ENCODE measurements at places on chromosomes 1 and 21.

DNA sequence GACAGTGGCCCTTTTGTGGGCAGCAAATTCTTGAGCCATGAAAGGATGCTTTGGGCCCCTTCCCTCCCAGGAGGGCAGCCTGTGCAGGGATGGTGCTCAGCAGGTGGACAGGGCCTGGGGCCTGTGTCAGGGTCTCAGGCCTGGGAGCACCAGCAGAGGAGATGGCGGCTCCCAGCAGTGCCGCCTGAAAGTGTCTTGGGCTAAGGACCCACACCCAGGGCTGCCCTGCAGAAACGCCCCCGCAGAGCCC lies 23.9 kb downstream of the FTCD start:
- DNase-seq, result no peak

GRCh38 chr1:85124091-85124490 lies 75.8 kb upstream of the MCOLN3 start:
- DNase-seq, result no peak

DNA sequence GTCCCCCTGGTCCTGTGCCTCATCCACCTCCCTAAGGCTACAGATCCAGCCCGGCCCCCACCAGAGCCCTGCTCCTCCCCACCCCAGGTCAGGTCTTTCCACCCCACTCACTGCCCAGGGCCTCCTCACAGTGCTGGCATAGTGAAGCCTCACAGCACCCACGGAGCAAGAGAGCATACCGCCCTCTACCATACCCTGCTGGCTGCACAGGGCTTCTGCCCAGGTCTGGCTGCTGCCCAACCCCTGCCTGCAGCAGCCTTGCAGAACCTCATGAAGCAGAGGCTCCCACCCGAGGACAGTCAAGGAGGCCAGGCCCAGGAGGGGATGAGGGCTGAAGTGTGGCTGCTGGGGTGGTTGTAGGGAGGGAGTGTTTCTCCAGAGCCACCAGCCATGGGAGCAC lies 19.7 kb upstream of the ARF1 start:
- peak; percentile 10 for DNase-seq

DNA sequence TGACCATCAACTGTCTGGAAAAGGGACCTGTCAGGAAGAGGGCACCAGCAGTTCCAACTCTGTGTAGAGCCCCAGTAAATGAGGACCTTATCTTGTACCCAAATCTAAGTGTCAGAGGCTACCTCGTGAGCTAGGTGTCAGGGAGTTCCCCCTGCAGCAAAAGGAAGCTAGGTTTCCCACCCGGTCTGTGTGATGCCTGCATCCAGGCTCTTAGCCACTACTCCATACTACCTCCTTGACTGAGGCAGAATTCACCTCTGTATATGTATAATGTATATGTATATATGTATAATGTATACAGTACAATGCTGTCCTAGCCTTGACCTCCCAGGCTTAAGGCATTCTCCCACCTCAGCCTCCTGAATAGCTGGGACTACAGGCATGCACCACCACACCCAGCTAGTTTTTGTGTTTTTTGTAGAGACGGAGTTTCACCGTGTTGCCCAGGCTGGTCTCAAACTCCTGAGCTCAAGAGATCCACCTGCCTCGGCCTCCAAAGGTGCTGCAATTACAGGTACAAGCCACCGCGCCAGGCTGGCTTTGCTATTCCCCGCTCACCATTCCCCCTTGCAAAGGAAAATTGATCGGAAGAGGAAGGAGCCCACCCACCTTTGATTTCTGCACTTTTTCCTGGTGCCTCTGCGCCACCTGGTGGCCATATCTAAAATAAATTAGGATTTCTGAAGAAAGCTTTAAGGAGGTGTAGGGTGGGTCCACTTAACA lies 15.7 kb upstream of the LUZP1 start:
- DNase-seq, result peak; percentile 42

DNA sequence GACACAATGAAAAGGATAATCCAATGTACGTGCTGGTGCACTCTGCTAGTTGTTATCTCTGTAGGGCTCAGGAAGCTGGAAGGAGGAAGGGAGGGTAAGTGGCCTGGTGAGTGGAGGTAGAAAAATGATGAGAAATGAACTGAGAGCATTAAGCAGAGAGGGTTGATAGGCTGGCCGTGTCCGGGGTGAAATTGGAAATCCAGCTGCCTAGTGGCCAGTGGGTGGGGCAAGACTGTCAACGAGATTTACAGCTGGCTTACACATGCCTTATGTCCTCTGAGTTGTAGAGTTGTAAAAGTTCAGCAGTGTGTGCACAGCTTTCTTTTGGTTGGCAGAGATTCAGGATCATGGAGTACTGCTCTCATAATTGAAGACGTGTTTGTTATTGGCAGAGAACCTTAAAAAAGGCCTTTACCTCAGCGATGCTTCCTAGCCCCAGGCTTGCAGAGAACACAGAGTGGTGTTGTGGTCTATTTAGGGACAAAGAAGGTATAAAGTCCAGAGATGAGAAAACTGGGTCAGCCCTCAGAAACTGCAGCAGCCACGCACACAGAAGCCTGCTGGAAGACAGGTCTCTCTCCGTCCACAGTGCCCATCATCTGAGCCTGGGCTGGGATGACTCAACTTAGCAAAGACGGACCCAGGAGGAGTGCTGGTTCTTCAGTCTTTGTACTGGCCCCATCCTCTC lies 132.4 kb downstream of the EDEM3 start:
- DNase-seq, result no peak

All from glutamatergic neuron (in vitro differentiated cells).